ENCODE measurements at places on chromosomes 1 and 21.

DNA sequence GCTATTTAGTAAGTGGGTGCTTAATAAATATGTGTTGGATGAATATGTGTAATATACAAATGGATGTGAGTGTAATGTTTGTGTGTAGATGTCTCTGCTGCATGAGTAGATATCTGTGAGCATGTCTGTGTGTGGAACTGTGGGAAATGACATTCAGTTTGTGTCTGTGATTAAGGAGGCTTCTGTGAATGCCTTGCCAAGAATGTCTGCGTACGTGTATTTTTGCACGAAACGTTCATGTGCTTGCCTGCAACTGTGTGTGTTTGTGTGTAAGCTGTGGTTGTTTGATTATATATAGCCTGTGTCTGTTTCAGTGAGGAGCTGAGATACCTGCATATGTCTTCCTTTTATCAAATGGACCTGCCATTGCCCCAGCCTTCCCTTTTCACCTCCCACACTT, 13.8 kb downstream of the DMBX1 start:
- no peak for DNase-seq

DNA sequence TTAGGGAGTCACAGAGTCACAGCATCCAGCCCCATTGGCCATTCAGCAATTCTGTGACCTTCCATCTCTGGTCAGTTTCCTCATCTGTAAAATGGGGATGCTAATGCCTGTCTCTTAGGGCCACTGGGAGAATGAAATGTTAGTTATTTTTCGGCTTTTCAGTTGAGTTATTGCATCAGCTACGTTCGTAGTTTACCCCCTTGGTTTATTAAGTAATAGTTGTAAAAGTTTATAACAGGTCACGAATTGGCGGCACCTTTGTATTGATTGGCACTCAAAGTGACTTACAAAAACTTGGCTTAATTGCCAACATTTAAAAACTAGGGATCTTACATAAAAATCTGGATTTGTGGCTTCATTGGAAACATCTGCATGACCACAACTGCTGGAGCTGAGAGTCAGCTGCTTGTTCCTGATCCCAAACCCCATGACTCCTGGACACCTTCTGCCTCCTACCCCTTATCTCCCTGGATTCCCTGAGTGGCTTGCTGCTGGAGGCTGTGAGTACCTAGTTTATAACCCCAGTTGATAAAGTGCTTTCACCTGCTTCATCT, 23.0 kb upstream of the SLC1A7 start:
- no peak for DNase-seq

- DNase-seq, result peak; percentile 14
Measured at GRCh38 chr1:110155878-110156522, 5.7 kb downstream of the SLC6A17 start.

DNA sequence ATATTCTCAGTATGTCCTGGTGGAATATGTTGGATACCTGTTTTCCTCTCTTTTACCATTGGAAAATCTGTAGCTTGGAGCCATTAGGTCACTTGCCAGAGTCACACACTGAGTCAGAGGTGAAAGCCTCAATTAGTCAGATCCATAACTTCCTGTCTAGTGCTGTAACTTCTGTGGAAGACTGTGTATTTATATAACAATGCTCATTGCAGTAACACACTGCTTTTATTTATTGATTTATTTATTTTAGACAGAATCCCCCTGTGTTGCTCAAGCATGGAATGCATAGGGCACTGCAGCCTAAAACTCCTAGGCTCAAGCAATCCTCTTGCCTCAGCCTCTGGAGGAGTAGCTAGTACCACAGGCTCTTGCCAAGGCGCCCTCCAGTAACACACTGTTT, 1.3 kb upstream of the DOCK7 start:
- no peak for DNase-seq
